Diencephalon (tissue), 1 donor: ENCODE measurements at places on chromosomes 7 and 10. TPM values are rescaled to one million over a fixed set of nuclear protein-coding genes. Genes with fewer than 3 reads are reported as not detected.

ZNF503 gene
- 4.8 TPM for total RNA-seq

CYP17A1 gene
- not detected for total RNA-seq

LIPK gene
- total RNA-seq: not detected

EFCAB10 gene
- total RNA-seq: 11.8 TPM

TMEM130 gene
- total RNA-seq: 22.6 TPM

AGR2 gene
- total RNA-seq: 0.46 TPM

SPDYE6 gene
- total RNA-seq: not detected

DGKI gene
- total RNA-seq: 93.9 TPM

GRK5 gene
- 21.5 TPM for total RNA-seq

STOX1 gene
- 15.7 TPM for total RNA-seq

GNG11 gene
- 6.5 TPM for total RNA-seq

PTPRZ1 gene
- total RNA-seq: 319 TPM

OR6B1 gene
- total RNA-seq: not detected

MBL2 gene
- total RNA-seq: not detected

CREB5 gene
- 9.2 TPM for total RNA-seq

WNT8B gene
- 0.69 TPM for total RNA-seq

SGPL1 gene
- 43.1 TPM for total RNA-seq

PKD2L1 gene
- 0.46 TPM for total RNA-seq

LIPM gene
- not detected for total RNA-seq

WDFY4 gene
- total RNA-seq: 1.6 TPM

AMPH gene
- 61.6 TPM for total RNA-seq

PLPP4 gene
- total RNA-seq: 29.1 TPM

EBLN1 gene
- total RNA-seq: not detected

BAMBI gene
- 10.4 TPM for total RNA-seq

TMEM236 gene
- 0.23 TPM for total RNA-seq

SFRP5 gene
- 3.2 TPM for total RNA-seq
